Upper lobe of right lung (tissue), 1 donor: ENCODE measurements at places on chromosomes 5 and 9.

- DNase-seq, result no peak
Observed at GRCh38 chr5:176438959-176439757, 9.0 kb upstream of the FAF2 start.

- no peak for DNase-seq
Observed at GRCh38 chr5:76291305-76292077, 111.6 kb upstream of the IQGAP2 start.

DNA sequence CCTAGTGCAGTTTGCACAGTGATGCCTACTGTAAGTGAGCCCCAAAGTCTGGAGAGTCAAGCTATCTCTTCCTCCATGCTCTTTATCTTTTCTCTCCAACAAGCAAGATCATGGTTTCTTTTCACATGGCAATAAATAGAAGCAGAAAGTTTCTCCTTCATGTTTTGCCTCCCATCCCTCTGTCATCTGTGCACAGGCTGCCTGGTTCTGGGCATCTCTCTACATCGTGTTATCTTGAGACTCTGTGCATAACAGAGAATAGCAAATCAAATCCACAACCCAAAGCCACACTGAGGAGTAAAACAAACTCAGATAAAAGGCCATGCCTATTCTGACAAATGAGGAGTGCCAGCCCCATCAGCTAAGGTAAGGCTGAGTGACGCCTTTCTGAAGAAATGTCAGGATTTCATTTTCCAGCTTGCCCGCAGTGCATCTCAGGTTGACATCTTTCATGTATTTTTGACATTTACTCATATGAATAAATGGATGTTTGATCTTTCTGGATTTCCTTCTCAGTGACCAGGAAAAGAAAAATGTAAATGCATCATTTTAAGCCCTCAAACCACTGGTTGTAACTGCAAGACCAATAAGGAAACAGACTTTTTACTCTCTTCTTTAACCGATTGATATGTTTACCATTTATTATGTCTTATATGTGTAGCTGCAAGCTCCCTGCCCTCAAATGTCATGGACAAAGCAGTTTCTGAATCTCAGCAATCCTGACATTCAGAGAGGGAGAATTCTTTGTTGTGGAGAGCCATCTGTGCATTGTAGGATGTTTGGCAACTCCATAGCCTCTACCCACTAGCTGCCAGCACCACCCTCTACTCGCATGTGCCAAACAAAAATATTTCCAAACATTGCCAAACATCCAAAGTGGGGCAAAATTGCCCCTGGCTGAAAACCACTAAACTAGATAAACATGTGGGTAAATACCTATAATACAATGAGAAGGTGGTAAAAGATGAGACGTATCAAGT is 49.2 kb upstream of the ACO1 start:
- DNase-seq, result no peak

DNA sequence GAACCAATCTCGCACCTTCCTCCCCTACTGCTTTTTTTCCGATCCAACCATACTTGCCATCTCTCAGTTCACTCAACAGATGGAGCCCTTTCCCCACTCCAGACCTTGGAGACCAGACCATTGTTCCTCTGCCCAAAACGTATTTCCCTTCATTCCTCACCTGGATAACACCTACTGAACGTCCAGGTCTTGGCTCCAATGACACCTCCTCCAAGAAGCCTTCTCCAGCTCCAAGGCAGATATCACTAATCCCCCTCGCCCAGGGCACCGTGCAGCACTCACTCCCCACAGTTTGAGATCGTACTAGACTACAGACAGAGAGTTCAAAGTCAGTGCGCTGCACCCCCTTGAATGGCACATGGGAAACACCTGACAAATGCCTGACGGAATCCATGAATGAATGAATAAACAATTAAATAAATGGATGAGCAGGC is 47.1 kb upstream of the AKNA start:
- DNase-seq, result no peak
